CD8-positive, alpha-beta memory T cell (primary cell): ENCODE measurements at places on chromosomes 5 and 9. TPM values are rescaled to one million over a fixed set of nuclear protein-coding genes. Genes with fewer than 3 reads are reported as not detected.

DNA sequence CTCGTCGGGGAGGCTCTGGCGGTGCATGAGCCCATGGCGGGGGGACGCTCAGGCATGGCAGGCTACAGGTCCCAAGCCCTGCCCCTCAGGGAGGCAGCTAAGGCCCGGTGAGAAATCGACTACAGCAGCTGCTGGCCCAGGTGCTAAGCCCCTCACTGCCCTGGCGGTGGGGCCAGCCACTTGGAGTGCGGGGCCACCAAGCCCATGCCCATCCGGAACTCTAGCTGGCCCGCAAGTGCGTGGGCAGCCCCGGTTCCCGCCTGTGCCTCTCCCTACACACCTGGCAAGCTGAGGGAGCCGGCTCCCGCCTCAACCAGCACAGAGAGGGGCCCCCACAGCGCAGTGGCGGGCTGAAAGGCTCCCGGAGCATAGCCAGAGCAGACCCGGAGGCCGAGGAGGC, 1896.9 kb upstream of the CDH6 start:
- no peak for DNase-seq

Gene PLAA
- total RNA-seq, result 41.8 TPM

Gene DAB2
- 2.0 TPM for total RNA-seq

Gene GGTA1
- not detected for total RNA-seq

- DNase-seq, result no peak
These were observed 50.2 kb upstream of the IL31RA start for GRCh38 chr5:55800924-55801323.

Gene AFF4
- total RNA-seq, result 26.3 TPM

Gene COL23A1
- 0.20 TPM for total RNA-seq

Gene SH3GL2
- total RNA-seq, result not detected

- DNase-seq, result no peak
These were observed 14.6 kb downstream of the UBE2D2 start for GRCh38 chr5:139575751-139576150.

Gene SKP1
- 264 TPM for total RNA-seq

- no peak for DNase-seq
These were observed 185.4 kb downstream of the GABBR2 start for GRCh38 chr9:98523231-98523901.

Gene ARID3C
- 0.44 TPM for total RNA-seq

GRCh38 chr5:57503433-57503832, 20.8 kb upstream of the ACTBL2 start:
- DNase-seq, result no peak

- no peak for DNase-seq
These were observed 6.2 kb downstream of the MLANA start for GRCh38 chr9:5896863-5897262.
